ENCODE measurements at places on chromosomes 16 and 17.

GRCh38 chr17:32909787-32910369 is 18.1 kb upstream of the TMEM98 start:
- DNase-seq, result peak; percentile 73

GRCh38 chr16:14497245-14498082 is 132.6 kb downstream of the PARN start:
- DNase-seq, result no peak

GRCh38 chr16:25014500-25015147 is 545 bp downstream of the ARHGAP17 start:
- DNase-seq, result peak; percentile 54

- DNase-seq, result no peak
Observed at GRCh38 chr17:48894886-48895285, 2.3 kb downstream of the ATP5MC1 start.

DNA sequence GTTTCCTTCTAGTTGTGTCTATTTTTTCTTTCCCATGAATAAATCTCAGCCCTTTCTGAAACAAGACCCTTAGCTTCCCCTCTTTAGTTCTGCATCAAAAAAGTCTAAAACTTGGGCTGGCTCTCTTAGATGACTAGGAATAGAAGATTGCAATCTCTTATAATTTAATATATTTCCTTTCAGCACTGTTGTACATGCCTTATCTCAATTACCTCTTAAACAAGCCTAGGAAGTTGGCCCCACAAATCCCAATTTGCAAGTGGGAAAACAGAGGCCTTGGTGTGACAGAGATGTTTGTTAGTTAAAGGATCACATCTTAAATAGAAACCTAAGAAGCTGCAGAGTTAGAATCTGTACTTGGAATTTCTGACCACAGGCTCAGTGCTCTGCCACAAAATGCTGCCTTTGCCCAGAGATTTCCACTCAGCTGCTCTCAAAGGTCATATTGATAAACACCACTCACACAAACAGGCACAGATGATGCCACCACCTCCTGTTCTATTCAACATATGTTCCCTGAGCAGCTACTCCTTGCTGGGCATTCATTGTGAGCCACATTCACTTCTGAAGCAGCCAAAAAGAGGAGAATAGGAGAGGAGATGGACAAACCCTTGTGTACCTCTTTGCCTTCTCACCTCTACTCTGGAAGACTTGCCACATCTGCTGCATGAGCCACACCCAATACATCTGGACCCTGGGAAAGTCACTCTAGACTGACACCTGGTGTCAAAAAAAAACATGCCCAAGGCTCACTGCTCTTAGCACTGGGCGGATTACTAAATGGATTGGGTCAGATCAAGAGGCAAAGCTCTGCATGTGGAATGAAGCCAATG is 5.5 kb downstream of the CCDC182 start:
- no peak for DNase-seq

GRCh38 chr16:51888016-51888415 is 658.9 kb downstream of the TOX3 start:
- no peak for DNase-seq

- DNase-seq, result peak; percentile 52
Observed at GRCh38 chr17:19897090-19897837, 29.5 kb upstream of the ULK2 start.

DNA sequence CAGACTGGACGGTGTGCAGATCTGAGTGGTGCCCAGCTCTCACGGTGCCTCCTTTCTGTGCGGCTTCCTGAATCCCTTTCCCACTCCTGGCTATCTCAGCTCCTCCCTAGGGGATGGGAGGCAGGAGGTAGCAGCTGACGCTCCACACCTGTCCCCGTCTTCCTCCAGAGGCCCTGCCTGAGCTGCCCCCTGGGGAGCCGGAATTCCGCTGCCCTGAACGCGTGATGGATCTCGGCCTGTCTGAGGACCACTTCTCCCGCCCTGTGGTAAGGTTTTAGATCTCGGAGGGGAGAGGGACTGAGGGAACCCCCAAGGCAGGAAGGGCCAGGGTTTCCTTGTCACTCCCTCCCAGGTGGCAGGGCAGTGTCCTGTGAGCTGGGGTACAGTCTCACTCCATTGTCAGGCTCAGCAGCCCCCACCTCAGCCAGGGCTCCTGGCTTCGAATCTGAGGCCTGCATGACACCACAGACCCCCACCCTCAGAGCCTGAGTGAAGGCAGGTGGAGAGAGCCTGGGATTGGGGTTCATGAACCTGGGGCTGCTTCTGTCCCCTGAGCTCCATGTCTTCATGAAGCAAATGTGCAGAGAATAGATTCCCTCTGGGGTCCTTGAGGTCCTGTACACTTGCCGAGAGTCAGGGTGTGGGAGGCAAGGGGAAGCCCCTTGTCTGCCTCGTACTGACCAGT is 6.6 kb downstream of the DEF8 start:
- DNase-seq, result no peak

DNA sequence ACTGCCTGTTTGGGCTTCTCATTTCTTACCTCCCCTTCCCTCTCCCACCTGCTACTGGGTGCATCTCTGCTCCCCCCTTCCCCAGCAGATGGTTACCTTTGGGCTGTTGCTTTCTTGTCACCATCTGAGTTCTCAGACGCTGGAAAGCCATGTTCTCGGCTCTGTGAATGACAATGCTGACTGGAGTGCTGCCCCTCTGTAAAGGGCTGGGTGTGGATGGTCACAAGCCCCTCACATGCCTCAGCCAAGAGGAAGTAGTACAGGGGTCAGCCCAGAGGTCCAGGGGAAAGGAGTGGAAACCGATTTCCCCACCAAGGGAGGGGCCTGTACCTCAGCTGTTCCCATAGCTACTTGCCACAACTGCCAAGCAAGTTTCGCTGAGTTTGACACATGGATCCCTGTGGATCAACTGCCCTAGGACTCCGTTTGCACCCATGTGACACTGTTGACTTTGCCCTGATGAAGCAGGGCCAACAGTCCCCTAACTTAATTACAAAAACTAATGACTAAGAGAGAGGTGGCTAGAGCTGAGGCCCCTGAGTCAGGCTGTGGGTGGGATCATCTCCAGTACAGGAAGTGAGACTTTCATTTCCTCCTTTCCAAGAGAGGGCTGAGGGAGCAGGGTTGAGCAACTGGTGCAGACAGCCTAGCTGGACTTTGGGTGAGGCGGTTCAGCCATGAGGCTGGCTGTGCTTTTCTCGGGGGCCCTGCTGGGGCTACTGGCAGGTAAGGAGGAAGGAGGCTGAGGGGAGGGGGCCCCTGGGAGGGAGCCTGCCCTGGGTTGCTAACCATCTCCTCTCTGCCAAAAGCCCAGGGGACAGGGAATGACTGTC is at the start of gene CD68:
Gene CD68 (plus strand): TSS at position 638 of the 833 bp plus-strand sequence. CDS start 40 bp downstream, at position 678.
- DNase-seq, result peak; percentile 80

DNA sequence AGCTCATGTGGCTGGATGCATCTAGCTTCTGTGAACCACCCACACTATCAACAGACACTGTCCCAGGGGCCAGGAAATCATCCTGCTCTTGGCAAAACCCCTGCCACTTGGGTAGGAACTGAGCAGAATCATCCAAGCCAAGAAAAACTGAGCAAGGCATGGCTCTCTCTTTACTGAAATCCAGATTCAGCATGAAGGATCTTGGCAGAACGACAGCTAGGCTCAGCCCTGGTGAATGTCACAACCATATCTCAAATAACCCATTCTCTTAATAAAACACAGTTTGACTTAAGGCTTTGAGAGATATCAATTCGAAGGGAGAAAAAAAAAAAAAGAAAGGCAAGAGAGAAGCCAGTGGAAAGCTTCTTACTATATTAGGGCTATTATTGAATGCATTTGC is 72.2 kb downstream of the MAF start:
- peak; percentile 55 for DNase-seq

DNA sequence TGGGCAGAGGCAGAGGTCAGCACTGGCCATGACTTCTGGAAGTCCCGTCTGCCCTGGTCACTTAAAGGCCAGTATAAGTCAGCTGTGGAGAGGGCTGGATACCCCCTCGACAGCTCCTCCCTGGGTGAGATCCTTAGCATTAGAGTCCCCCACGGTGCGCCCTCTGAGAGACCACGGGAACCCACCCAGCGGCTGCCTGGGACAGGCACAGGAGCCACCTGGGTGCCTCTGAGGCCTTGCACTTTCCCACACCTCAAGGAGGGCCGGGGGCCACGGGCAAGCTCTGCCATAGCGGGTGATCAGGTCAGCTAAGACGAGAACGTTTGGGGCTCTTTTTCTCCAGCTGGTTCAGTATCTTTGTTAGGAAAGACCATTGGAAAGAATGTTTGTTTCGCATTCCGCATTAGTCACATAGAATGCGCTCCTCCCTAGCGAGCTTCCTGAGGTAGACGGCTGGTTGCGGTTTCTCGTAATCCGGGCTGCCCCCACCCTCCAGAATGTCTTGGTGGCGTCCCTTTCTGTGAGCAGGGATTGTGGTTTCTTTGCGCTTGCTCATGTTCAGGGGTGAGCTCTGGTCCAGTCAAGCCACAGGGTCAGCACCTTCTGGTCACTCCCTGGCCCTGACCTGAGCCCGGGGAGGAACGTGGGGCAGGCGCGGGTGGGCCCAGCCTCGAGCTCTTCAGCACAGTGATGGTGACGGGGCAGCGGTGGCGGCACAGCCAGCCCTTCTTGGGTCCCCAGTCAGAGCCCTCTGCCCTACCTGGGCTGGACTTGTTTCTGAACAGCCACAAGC is 25.2 kb downstream of the NME3 start:
- DNase-seq, result no peak

GRCh38 chr16:77937473-77938149 is 84.7 kb upstream of the CLEC3A start:
- DNase-seq, result peak; percentile 34

DNA sequence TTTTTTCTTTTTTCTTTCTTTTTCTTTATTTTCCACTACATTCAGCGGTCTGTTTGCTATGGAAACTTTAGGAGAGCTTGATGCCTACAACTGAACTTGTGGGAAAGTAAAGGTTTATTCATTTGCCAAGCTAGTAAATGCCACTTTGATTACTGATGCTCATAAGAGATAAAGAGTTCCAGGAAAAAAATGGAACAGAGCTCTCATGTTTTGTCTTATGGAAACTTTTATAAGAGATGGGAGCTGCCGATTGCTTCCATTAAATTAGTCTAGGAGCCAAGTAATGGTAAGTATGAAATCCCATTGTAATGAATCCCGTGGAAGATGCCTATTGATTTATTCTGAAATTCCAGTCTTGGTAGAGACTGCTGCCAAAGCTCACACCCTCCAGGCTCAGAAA is 7.1 kb downstream of the ANKFN1 start:
- no peak for DNase-seq

- no peak for DNase-seq
Observed at GRCh38 chr16:30528799-30529457, 2.6 kb upstream of the ZNF768 start.

DNA sequence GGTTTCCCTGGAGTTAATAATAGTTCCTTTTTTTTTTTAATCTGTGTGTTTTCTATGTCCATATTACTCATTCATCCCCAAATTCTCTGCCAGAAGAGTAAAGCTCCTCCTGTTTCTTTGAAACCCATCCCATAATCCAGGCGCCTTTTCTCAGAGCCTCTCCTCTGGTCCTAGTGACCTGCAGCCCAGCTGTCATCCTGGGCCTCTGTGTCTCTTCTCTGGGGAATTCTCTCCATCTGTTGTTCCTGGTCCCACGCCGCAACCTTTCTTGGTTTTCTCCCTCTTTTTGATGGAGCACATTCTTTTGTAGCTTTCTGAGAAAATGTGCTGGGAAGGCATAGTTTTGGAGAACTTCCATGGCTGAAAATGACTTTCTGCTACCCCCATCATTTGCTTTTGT is 10.2 kb downstream of the KATNB1 start:
- DNase-seq, result no peak

DNA sequence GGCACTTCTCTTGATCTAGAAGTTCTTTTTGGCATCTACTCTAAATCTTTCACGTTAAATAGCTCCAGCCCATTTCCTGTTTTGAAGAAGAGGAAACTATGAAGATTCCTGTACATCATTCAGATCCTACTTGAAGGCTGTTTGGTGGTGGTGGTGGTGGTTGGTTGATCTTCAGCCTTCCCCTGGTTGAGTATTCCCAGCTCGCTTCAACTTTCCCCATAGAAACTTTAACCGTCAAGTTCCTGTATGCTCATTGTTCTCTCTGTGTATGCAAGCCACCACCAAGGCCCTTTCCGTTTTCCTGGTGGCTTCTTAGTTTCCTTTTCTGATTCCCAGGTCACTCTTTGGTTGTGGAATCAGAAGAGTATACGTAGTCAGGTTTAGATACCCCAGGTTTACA is 3.3 kb downstream of the LRRC46 start:
- DNase-seq, result no peak

GRCh38 chr17:61797283-61797682 is 66.0 kb downstream of the BRIP1 start:
- DNase-seq, result no peak

DNA sequence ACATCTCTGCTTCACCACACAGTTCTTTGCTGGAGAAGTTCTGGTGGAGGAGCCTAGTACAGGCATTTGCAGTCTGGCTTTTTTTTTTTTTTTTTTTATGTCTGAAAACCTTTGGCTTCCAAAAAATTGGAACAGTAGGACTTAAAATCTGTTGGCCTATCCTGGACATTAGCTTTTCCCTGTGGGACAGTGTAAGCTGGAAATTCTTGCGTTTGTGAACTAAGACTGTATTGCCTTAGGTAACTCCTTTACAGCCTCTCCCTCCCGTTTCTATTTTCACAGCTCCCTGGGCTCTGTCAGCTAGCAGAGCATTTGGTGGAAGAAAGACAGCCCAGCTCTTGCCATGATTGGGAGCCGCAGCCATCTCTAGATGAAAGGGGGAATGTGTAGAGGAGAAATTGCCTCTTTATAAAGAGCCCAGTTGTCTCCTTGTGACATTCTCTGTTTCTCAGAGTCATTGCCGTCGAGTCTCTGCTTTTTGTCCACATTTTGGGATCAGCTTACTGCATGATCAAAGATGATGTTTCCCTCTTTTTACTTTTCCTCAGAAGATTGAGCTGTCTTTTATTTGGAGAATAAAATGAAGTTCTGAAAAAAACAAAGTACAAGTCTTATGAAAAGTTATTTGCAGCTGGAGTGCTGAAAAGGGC is 227.5 kb downstream of the SPECC1 start:
- DNase-seq, result no peak

GRCh38 chr17:60782742-60783141 is 105.1 kb downstream of the BCAS3 start:
- no peak for DNase-seq

DNA sequence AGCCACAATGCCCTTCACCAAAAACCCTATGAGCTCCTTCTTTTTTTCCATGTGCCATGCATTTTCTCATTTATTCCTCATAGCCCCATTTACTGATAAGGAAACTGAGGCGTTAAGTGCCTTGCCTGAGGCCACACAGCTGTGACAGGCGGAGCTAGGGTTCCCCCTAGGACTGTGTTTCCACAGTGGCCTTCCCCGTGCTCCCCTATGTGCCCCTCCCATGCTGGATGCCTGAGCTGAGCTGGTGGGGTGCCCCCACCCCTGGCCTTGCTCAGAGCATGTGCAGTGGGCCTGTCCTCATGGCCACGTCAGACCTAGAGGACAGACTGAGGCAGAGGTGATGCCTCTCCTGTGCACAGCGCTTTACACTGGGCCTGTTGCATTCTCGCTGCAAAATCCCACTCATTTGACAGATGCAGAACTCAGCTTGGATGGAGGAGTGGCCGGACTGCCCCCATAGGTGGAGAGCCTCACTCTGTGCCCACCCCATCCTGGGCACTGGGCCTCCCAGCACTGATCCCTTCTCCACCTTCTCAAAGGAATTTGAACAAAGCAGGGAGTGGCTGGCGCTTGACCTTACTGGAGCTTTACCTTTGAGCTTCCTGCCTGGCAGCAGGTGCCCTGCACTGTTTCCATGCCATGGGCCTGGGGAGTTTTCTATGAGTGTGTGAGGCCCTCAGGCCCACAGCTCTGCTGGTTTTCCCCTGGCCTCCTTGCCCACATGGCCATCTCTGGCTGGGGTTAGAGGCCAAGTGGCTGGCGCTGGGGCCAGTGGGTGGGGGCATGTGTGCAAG is 2.6 kb downstream of the MAP2K3 start:
- DNase-seq, result no peak

Data from left cardiac atrium (tissue), 4 donors.